ENCODE measurements at places on chromosomes 4 and X.

DNA sequence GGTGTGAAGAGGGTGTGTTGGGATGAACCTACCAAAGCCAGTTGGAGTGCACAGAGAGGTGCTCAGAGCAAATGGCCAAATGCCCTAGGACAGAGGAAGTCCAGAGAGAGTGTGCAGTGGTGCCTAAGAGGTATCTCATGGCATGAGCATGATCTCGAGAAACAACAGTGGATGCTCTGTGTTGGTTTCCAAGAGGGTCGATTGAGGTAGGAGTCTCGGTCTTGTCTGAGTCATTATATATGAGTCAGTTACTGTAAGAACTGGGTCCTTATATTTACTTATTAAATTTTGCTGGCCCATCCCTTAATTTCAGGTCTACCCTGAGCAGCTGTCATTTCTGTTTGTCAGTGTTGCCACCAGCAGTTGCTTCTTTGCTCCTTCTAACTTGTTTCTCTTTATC is 86.6 kb upstream of the TMEM150C start:
- DNase-seq = no peak

DNA sequence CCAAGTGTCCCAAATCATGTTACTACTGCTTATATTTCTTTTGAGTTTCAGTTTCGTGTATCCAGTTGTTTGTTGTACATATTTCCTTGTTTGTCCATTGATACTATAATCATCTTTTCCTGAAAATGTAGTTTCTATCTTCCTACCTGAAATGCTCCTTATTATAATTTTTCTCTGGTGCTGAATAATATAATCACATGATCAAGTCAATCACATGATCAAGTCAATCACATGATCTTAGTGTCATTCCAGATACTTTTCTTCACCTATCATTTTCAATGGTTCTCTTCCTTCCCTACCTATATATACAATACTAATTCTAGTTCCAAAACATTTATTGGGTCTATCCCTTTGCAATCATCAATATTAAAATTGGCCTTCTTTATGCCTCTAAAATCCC is 2058.8 kb downstream of the PCDH7 start:
- no peak for DNase-seq

- no peak for DNase-seq
Observed at GRCh38 chrX:88604433-88605221, 142.4 kb upstream of the CPXCR1 start.

DNA sequence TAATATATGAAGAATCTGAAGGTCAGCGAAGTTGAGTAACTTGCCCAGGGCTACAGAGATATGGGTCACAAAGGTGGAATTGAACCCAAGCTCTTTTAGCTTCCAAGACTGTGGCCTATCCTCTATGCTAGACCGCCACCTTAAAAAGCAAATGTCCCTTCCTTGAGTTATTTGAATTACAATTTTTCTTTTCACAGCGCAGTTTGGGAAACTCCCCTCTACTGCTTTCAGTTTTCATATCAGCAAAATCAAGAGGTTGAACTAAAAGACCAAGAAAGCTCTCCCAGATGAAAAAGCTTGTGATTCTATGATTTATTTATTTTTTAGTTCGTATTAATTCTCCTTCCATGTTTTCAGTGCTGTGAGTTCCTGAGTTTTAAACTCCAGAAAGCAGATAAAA is 174.5 kb upstream of the C1QTNF7 start:
- DNase-seq = no peak

DNA sequence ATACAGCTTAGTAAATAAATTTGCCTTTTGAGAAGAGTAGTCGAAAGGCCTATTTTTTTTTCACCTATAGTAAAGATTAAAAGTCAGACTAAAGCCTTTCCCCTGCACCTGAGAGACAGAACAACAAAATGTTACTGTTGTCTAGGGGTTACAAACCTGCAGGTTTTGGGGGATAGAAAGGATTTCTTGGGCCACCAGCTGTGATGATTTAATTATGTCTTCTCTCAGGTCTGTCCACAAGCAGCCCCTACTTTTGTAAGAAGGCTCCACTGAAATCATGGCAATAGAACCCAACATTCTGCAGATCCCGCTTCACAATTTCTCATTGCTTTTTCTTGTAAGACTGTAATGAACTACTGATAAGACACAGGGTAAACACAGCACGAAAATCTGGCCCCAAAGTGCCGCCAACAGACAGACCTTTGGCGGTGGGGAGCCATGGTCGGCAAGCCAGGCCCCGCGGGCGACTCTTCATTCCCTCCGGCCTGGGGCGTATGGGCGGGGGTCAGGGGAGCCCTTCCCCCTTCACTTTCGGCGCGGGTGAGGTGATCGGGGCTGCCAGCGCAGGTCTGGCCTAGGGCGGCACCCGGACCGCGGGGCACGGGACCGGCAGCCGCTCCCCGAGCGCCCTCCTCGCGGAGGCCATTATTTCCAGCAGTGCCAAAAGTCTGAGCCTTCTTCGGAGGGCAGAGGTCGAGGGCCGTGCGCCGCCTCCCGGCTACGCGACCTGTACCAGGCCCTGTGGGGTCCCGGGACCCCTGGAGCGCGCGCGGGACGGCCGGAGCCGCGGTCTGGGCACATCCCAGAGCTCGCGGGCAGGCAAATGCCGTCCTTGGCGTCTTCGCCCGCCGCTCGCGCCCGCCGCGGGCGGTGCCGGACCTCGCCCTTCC is 812 bp upstream of the KDM6A start:
- DNase-seq = no peak

- DNase-seq = no peak
Observed at GRCh38 chr4:17511509-17511949, 361 bp downstream of the QDPR start.
